ENCODE measurements at places on chromosomes 1 and 21.

- DNase-seq, result no peak
These were observed 54.7 kb downstream of the NTPCR start for GRCh38 chr1:233005156-233005555.

DNA sequence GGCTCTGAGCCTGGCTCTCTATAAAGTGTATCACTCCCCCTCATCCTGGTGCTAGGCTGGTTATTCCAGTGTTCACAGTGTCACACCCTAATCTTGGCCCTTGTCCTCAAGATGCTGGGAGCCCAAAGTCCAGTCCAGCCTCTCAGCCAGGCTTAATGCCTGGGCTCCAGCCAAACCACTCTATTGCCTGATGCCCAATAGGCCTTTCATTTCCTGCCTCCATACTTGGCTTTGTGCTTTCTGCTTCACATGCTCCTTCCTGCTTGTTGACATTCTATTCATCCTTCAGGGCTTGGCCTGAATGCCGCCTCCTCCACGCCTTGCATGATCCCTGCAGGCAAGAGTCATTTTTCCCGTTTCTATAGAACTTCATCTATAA, 1.7 kb downstream of the KLHDC8A start:
- DNase-seq, result peak; percentile 89

DNA sequence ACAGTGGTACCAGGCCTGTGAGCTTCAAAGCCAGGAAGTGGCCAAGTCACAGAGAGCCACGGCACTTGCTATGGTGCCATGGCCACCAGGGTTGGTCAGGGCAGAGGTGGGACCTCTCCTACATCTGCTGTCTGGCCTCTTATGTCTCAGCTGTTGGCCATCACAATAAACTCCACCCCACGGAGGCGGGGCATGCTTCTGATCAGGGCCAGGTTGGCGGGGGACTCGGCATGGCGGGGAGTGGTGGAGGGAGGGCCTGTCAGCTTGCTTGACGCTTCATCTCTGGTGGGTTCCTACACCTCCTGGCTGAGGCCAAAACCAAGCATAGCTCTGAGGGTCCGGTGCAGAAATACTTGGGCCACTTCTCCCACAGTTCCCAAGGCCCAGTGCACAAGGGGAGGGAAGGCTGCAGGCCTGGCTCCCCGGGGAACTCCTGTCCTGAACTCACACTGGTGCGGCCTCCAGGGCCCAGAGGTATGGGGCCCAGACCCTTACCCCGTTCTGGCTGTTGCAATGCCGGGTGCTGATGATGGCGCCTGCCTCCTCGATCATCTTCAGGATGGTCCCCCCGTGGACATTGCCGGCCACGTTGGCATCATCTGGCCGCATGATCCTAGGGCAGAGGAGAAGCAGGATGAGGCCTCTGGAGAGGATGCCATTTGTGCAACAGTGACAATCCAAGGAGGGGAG, 44.2 kb downstream of the ACOT7 start:
- no peak for DNase-seq

DNA sequence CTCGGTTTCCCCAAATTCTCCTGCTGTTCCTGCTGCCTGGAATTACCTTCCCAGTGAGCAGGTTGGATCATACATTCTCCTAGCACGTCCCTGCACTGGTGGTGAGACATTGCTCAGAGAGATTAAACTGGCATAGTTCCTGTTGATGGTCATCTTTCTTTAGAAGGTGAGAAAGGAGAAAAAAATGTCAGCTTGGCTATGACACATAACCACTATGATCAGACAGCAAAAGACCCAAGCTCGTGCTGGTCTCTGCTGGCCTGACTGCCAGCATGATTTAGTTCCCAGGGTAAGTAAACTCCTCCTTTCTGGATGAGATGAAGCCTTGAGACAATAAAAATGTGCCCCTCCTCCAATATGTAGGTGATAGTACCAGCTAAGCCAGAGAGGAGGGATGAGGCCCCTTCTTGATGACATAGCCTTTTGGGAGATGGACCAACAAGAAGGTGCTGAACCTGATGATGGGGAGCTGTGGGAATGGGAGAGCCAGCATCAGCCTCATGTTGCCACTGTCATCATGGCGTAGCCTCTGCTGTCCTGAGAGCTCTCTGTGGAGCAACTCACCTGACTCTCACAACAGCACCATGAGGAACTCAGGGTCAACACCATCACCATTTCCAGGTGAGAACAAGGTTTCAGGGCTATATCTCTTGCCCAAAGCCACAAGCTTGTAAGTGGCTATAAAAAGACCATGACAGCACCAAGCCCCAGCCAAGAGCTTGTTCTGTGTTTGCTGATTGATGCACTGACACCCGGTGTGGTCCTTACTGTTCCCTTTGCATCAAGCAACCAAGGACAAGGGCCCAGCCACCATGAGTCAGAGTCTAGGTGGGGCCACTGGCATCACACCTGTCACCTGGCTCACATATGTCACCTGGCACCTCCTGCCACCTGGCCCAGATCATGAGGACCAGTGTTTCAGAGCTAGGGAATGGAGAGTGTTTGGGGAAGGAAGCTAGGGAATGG, 200.0 kb downstream of the MATN1 start:
- DNase-seq, result peak; percentile 47

GRCh38 chr1:62346886-62347285, 27.7 kb upstream of the KANK4 start:
- no peak for DNase-seq

DNA sequence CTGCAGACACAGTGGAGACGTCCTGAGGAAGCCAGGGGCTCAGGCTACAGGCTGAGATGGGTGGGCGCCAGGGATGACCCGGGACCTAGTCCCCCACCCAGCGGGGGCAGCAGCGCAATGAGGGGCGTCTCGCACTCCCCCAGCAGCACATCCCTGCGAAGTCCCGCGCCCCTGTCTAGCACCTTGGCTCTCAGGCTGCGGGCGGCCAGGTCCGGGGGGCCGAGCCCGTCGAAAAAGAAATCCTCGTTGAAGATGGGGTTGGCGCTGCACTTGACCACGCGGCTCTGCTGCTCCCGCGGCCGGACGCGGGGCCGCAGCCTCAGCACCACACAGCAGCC, 1.8 kb downstream of the C2CD4D start:
- DNase-seq, result no peak

DNA sequence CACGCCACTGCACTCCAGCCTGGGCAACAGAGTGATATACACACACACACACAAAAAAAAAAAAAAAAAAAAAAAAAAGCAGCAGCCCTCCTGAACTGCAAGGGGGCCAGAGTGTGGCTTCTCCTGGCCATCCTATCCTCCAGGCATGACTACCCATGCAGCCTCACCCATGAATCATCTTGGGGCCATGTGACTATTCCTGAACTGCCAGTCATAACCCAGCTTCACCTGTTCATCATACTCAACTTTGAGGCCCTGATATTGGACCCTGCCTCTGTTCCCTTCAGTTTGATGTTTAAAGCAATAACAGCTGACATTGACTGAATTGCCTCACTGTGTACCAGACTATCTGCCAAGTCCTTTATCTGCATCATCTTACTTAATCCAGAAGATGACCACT, 2.8 kb upstream of the HPCAL4 start:
- DNase-seq, result no peak

Data from LoVo (cell line).